ENCODE measurements at places on chromosomes 1 and 21.
A peak's percentile ranks its signal among the peaks of the same experiment; 100 is the strongest.

DNA sequence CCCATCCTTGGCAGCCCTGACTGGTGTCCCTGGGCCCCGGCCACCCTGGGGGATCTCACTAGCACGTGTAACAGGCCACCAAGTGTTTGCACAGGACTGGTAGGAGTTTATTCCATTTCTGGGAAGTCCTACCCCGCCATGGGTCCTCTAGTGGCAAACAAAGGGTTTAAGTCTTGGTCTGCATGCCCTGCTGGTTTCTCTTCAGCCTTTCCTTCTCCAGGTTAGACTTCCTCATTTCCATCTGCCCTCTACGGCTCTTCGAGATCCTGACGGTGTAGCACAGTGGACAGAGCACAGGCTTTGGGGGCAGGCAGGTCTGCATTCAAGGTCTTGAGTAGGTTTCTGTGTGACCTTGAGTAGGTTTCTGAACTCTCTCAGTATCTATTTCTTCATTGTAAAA, 2.8 kb downstream of the AGTRAP start:
- no peak for DNase-seq

- no peak for DNase-seq
Observed at GRCh38 chr1:173009597-173009996, 41.1 kb downstream of the TNFSF18 start.

DNA sequence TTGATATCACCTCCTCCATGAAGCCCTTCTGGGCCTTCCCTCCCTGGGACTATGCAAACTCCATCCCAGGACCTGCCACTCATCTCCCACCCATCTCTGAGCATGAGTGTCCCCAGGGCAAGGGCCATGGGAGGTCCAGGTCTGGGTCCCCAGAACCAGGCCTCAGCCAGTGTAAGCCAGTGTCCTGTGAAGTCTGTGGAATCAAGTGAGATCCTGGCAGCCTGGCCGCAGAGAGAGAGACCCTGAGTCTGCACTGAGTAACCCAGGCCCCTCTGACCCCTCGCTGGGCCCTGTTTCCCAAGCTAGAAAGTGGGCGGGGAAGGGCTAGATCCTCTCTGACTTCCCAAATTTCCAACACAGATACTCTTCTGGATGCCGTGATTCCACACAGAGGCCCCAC, 132.7 kb downstream of the DMRTB1 start:
- DNase-seq: no peak

DNA sequence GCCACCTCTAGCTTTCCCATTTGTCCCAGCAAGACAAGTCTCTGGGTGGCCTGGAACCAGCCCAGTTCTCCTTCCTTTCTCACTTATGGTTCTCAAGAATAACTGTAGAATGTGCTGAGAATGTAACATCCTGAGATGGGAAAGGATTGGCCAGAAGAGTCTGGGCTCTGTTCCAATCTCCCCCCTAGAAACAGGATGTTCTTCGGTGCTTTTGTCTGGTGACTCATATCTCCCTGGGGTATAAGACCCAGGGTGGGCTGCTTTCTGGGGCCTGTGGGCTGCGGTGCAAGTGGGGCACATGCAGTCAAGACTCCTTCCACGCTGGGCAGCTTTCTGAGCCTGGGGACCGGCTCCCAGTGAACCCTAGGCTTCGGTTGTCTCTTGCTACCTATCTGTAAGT, 251.2 kb upstream of the POU3F1 start:
- no peak for DNase-seq

DNA sequence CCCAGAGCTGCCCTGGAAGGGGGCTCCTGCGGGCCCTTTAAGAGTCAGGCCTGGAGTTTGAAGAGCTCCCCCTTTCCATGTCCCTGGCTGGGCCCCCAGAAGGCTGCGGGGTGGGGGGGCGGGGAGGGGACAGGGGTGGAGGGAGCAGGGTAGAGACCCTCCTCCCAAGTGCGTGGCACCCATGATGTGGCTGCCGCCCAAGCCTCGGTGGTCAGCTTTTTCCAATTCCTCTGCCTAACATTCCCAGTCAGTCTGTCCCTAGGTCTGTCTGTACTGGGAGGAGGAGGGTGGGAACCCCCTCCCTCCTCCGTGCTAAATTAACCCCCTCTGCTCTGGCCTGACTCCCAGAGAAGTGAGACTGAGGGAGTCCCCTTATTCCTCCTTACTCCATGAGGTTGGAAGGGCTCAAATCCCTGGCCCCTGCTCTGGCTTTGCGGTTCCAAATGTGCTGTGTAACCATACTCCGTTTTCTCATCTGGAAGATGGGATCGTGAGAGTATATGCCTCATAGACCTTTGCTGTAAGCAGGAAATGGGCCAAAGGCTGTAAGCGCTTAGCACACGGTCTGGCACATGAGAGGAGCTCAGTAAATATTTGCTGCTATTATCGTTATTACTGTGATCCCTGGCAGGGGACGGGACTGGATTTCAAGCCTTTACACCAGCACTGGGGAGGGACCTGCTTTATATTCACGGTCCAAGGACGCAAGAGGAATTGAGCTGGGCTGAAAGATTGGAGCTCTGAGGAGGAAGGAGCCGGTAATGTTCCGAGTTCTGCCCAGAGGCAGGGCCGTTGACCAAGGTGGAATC, 658 bp upstream of the COL16A1 start:
- no peak for DNase-seq

DNA sequence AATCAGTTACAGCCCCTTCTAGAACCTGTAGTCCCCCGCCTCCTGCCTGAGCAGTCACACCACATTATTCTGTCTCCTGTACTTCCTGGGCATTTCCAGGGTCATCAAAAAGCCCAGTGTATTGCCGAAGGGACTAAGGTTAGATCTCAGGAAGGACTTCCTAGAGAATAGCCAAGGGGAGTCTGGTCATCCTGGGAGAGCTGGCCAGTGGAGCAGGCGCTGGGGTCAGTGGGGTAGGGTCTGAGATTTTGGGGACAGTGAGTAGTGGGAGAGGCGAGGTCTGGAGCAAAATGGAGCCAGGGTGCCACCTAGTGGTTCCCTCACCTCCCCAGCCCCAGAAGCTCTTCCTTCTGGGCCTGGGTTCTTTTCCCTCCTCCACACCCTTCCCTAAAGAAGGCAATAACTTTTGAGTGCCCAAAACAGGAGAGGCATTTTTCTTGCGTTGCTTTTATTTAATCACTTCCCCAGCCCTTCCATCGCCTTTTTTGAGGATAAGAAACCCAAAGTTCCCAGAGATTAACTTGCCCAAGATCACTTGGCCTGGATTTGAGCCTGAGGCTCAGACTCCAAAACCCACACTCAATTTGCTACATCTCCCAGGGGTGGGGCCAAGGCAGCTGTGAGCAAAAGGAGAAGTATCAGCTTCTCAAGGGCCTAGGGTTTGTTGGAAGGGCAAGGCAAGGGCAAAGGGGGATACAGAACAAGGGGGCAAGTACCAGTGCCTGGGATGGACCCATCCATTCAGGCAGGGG, 7.3 kb upstream of the PMVK start:
- peak; percentile 60 for DNase-seq

- DNase-seq: no peak
Observed at GRCh38 chr1:154821083-154821482, 49.0 kb downstream of the KCNN3 start.

- no peak for DNase-seq
Observed at GRCh38 chr1:50701706-50702317, 258.3 kb downstream of the FAF1 start.

DNA sequence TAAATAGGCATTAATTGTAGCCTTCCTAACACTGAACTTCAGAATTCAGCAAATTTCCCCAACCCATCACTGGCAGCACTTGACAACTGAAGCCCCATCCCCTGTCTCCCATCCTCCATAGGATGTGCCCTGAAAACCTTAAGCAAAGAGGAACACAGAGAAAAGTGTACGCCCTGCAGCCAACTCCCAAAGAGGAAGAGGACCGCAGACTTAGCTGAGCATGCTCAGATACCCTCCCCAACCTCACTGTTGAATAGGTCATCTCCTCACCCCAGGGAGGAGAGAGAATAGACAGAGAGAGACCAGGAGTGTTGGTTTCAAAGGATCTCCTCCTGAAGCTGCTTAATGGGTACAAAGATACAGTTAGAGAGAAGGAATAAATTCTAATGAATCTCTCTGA, 50.5 kb downstream of the CD2 start:
- DNase-seq: no peak

GRCh38 chr1:86416343-86416742, 7.6 kb upstream of the CLCA2 start:
- no peak for DNase-seq

- no peak for DNase-seq
Observed at GRCh38 chr1:112557385-112557784, 48.6 kb downstream of the WNT2B start.

GRCh38 chr1:111501645-111502044, 1.8 kb downstream of the ADORA3 start:
- DNase-seq: no peak

DNA sequence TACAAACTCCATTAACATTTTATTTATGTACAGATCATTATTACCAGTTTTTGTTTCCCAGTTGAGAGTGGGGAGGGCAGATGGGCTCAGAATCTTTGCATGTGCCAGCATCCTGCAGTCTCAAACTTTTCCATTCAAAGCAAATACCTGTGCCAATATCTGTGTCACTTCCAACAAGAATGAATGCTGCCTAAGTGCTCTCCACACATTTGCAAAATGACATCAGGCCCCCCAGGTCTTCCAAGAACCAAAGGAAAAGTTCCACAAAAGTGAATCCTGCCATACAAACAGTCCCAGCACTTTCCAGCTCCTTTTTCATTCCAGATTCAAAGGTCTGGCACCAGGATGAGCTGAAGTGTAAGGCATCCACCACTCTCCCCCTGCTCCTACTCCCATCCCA, 1.7 kb upstream of the TIE1 start:
- DNase-seq: no peak

DNA sequence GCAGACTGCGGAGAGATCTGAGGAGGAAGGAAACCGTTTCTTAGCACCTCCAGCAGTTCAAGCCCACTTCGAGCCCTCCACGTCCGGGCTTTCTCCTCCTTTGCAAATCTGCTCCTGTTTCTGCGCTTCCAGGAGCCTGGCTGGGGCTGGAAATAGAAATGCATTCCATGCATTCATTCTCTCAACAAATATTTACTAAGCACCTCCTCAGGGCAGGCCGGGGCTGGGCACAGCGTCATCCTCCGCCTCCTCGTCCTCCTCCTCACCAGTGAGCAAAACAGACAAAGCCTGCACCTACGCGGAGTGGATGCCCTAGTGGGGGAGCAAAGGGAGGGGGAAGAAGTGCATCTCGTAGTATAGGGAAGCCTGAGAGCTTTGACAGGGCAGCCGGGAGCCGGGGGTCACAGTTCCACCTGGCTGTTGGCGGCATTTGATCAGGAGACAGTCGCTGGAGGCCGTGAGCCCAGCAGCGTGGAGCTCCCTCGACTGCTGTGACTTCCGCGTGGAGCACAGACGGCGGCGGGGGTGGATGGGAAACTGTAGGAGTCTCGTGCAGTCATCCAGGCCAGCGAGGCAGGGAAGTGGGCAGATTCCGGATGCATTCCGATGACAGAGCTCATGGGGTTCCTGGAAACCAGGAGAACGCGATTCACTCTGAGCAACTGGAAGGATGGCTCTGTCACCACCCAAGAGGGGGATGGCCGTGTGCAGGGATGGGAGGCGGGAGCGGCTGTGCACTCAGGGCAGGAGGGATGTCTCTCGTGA, 93.5 kb downstream of the SIK1 start:
- DNase-seq: no peak

DNA sequence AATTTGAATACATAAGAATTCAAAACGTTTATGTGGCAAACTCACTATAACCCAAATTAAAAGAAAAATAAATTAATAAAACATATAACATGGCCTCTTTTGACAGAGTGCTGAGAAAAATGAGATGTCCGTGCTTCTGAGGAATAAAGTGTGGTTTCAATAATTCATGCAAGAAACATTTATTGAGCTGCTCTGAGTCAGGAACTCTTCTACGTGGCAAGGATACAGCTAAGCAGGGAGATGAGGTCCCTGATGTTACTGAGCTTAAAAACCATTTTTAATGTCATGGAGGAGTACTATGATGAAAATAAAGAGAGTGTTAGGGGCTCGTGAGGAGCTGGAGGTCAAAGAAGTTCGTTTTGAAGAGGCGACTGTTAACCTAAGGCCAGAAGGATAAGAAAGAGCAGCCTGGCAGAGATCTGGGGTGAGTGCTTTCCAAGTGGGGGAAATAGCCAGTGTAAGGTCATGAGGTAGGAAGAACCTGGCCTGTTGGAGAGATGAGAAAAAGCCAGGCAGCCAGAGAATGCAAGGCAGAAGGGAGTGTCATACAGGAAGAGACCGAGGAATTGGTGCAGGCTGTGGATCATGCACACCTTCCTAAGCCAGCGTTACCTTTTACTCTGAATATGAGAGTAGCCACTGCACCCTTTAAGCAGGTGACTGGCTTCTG, 182.2 kb upstream of the DUSP10 start:
- no peak for DNase-seq

DNA sequence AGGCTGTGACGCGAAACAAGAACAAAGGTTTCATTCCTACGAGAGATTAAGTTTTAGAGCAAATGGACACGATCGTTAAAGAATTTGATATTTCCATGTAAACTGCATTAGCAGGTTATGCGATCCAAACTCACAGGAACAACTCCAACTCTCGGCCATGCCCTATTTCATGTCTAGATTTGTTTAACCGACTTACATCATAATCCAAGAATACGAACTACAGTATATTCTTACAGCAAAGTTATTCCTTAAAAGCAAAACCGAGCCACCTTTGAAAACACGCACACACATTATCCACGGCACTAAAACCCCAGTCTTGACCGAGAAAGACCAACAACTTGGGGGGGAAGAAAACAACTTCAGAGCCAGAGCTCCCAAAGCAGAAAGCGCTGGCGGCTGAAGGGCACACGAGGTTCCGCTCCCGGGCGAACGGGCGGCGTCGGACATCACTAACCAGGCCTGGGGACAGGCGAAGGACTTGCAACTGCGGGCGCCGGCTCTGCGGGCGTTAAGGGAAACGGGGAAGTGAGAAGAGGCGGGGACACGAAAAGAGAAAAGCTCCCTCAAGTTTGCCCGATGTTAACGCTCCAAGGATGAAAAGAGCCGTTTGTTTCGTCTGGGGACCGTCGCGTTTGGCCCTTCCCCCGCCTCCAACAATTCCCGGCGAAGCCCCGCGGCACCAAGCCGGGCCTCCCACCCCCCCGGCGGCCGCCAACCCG, 690 bp downstream of the B3GALNT2 start:
- peak; percentile 51 for DNase-seq

- peak; percentile 85 for DNase-seq
Observed at GRCh38 chr1:206897175-206897574, at the start of gene IL24. Gene IL24 (plus strand): TSS chr1:206897443. CDS start chr1:206897833, 390 bp downstream.

- DNase-seq: no peak
Observed at GRCh38 chr1:183881387-183882131, 76.6 kb downstream of the RGL1 start.

GRCh38 chr21:36706482-36706852, 7.6 kb downstream of the SIM2 start:
- DNase-seq: no peak

GRCh38 chr21:44436111-44436611, 19.1 kb upstream of the LRRC3 start:
- no peak for DNase-seq

GRCh38 chr21:35254006-35254764, 205.1 kb upstream of the RUNX1 start:
- no peak for DNase-seq

DNA sequence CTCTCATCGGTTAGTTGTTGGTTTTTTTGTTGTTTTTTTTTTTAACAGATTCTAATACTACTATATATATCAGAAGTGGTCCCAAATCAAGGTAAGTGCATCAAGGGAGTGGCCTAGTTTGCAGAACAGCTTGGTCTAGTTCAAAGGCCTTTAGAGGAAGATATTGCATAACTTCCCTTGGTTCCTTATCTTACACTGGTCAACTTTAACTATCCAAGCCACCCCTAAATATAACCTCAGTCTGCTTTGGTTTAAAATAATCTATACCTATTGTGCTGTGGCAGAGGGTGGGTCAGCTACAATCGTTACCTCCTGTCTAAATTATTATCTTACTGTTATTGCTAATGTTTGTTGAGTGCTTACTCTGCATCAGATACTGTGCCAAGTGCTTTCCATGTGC, 6.9 kb downstream of the S100A12 start:
- DNase-seq: no peak

All from stimulated activated CD4-positive, alpha-beta T cell treated with anti-CD3 and anti-CD28 coated beads, Interleukin-15, amount 100 ng/mL, for 24 hours (primary cell).